ENCODE measurements at places on chromosomes 5 and 9. TPM values are rescaled to one million over a fixed set of nuclear protein-coding genes. Genes with fewer than 3 reads are reported as not detected.

DNA sequence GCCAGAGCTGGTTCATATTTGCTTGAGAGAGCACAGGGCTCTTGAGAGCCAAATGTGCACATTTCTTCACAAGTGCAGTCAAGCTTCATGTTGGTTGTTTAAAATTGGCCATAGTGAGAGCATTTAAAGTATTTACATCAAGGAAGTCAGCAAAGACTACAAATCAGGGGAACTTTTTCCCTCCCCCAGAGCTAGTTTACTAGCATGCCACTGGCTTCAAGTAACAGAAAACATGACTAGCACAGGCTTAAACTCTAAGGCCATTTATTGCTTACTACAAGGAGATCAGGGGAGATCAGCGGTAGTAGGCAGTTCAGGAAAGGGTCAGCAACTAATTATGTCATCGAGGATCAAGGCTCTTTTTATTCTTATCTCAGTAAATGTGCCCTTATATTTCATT, 11.0 kb upstream of the CCDC171 start:
- no peak for DNase-seq

- DNase-seq = no peak
Measured at GRCh38 chr5:137401946-137402345, 97.2 kb downstream of the SPOCK1 start.

DNA sequence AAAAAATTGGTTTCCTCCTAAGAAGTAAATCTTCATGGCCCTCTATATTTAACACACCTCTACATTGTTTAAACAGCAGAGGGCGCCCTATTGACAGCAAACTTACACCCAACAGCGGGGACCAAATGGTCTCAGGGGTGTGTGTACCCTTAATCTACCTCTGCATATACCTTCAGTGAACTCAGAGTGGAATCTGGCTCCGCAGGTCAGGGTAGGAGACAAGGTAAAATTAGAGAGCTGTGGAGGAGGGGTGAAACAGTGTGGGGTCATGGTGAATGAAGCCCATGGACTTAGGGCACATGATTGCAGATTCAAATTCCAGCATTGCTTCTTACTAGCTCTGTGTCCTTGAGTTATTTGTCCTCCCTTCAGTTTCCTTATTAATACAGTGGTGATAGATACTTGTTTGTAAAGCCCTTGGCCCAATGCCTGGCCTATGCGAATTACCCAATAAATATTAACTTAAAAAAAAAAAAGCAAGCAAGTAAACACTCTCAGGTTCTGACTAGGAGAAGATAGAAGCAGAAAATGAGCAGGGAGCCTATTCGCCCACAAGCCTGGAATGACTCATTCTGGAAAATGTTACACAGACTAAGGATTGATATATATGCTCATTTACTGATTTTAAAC, 122.9 kb downstream of the CAVIN4 start:
- DNase-seq = no peak

GRCh38 chr9:25816439-25816838, 138.2 kb upstream of the TUSC1 start:
- no peak for DNase-seq

- no peak for DNase-seq
Measured at GRCh38 chr5:20680718-20681302, 692.8 kb upstream of the CDH18 start.

- no peak for DNase-seq
Measured at GRCh38 chr5:138989720-138990119, 114.6 kb upstream of the LRRTM2 start.

- no peak for DNase-seq
Measured at GRCh38 chr5:55932700-55933099, 62.1 kb downstream of the IL6ST start.

DNA sequence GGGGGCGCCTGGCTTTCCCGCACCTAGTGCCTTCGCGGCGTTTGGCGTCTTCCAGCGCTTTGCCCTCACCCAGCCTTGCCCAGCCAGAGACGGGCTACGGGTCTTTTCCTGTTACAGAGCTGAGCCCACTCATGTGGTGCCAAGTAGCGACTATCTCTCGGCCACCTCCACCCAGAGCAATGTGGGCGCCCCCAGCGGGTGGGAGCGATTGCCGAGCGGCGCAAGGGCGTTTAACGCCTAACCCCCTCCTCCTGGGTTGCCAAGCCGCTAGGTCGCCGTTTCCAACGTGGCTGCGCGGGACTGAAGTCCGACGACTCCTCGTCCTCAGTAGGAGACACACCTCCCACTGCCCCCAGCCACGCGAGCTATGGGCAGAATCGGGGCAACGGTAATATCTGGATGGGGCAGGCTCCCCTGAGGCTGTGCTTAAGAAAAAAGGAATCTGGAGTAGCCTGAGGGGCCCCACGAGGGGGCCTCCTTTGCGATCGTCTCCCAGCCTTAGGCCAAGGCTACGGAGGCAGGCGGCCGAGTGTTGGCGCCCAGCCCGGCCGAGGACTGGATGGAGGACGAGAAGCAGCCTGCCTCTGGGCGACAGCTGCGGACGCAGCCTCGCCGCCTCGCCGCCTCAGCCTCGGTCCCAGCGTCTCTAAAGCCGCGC, 5.8 kb downstream of the TLX3 start:
- DNase-seq = no peak

GRCh38 chr9:107584186-107584585, 94.6 kb upstream of the KLF4 start:
- no peak for DNase-seq

The SHB gene
- total RNA-seq = 6.1 TPM

The SPINK6 gene
- total RNA-seq = not detected

The PDE4D gene
- 170 TPM for total RNA-seq

The HTR4 gene
- 0.51 TPM for total RNA-seq

The IL4 gene
- total RNA-seq = not detected
